ENCODE measurements at places on chromosomes 2 and 18. TPM values are rescaled to one million over a fixed set of nuclear protein-coding genes. Genes with fewer than 3 reads are reported as not detected.

- H3K27ac ChIP-seq: no peak overlapping the region
- H3K4me1 ChIP-seq: no peaks in the 10 kb centered on the region
- DNase-seq: no peak
- H3K4me3 ChIP-seq: no peak overlapping the region
- no peaks in the 10 kb centered on the region for H3K36me3 ChIP-seq
These were observed 132.0 kb downstream of the IKZF2 start for GRCh38 chr2:213019368-213019767.

GRCh38 chr18:21242141-21242779 lies at the start of gene GREB1L:
TSS of gene GREB1L (plus strand) at chr18:21242232. CDS start at chr18:21383519, 141,287 bp downstream.
- 0 out of 2 replicates have a peak, but pooled peaks cover 7% of the 10 kb centered on the region for H3K4me1 ChIP-seq
- H3K27ac ChIP-seq: no peak within 1 kb of the TSS
- no peaks in the 10 kb centered on the region for H3K27me3 ChIP-seq
- peak; percentile 73 for DNase-seq
- H3K36me3 ChIP-seq: no peaks in the 10 kb centered on the region
- peak within 1 kb of the TSS; percentile 62 for H3K4me3 ChIP-seq

- H3K36me3 ChIP-seq: peaks cover 18% of the 10 kb centered on the region
- DNase-seq: no peak
- peaks cover 10% of the 10 kb centered on the region for H3K4me1 ChIP-seq
- no peak overlapping the region for H3K27ac ChIP-seq
- H3K27me3 ChIP-seq: no peaks in the 10 kb centered on the region
These were observed 116.2 kb downstream of the RAB3GAP1 start for GRCh38 chr2:135168204-135168856.

- H3K4me3 ChIP-seq: no peak overlapping the region
- H3K36me3 ChIP-seq: peaks cover 13% of the 10 kb centered on the region
- no peak for DNase-seq
- no peaks in the 10 kb centered on the region for H3K27me3 ChIP-seq
These were observed 16.6 kb downstream of the THAP4 start for GRCh38 chr2:241620419-241620769.

- no peak for DNase-seq
- H3K27ac ChIP-seq: no peak overlapping the region
- H3K4me1 ChIP-seq: no peaks in the 10 kb centered on the region
- H3K27me3 ChIP-seq: no peaks in the 10 kb centered on the region
- H3K4me3 ChIP-seq: no peak overlapping the region
These were observed 60.1 kb downstream of the CWC22 start for GRCh38 chr2:179946810-179947615.

DNA sequence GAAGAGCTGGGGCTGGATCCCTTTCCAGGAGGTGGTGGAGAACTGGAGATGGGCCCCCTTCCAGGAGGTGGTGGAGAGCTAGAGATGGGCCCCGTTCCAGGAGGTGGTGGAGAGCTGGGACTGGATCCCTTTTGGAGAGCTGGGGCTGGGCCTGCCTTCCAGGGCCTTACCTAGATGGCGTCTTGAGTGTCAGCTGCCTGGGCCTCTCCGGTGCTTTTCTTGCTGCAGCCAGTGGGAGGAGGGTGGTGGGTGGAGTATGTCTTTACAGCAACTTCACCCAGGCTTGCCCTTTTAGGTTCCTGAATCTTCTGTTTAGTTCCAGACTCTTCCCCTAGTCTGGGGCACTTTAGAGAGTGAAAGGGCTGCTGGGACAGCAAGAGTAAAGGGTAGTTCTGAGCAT lies 19.1 kb upstream of the TXNDC2 start:
- H3K36me3 ChIP-seq: no peaks in the 10 kb centered on the region
- H3K4me3 ChIP-seq: no peak overlapping the region
- no peaks in the 10 kb centered on the region for H3K27me3 ChIP-seq
- peaks cover 50% of the 10 kb centered on the region for H3K4me1 ChIP-seq
- H3K27ac ChIP-seq: peak overlapping the region; percentile 93

DNA sequence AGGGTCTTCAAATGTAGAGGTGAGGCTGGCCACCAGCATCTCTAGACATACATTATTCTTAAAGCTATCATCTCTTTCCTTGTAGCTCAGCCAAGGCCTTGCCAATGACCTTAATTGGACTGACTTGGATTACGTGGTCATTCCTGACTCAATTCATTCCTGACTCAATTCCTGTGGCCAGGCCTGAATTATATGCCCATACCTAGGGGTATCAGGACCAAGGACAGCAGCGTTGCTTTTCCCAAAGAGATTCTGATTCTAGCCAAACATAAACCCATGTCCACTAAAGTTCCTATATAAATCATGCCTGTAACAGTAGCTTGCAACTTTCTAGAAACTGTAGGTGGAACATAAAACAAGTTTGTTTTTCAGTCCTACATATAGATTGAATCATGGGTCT lies 231.7 kb downstream of the ARL6IP6 start:
- no peaks in the 10 kb centered on the region for H3K4me1 ChIP-seq
- H3K27me3 ChIP-seq: no peaks in the 10 kb centered on the region
- no peak for DNase-seq
- no peaks in the 10 kb centered on the region for H3K36me3 ChIP-seq

GRCh38 chr2:33086400-33087015 lies 139.8 kb downstream of the LTBP1 start:
- DNase-seq: no peak
- no peaks in the 10 kb centered on the region for H3K27me3 ChIP-seq
- no peaks in the 10 kb centered on the region for H3K4me1 ChIP-seq
- no peak overlapping the region for H3K4me3 ChIP-seq
- no peak overlapping the region for H3K27ac ChIP-seq
- H3K36me3 ChIP-seq: no peaks in the 10 kb centered on the region

DNA sequence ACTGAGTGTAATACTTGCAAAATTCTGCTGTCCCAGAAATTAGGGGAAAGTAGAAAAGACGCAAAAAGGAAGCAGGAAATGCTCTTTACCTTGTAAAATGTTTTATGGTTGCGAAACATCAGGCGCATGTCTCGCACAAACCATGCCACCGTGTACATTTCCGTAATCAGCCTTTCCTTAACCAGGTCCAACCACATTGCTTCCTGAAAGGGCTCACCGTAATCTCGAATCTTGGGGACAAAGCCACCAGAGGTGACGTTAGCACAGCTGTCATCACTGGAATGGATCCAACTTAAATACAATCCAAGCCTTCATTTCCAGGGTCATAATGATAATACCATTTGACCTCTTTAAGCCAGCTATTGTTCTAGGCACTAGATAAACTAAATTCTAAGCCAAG lies 49.3 kb downstream of the SP110 start:
- peak overlapping the region; percentile 14 for H3K4me3 ChIP-seq
- no peaks in the 10 kb centered on the region for H3K27me3 ChIP-seq
- peak; percentile 17 for DNase-seq
- H3K36me3 ChIP-seq: no peaks in the 10 kb centered on the region

GRCh38 chr2:38598991-38599295 lies 3.8 kb downstream of the HNRNPLL start:
- no peaks in the 10 kb centered on the region for H3K36me3 ChIP-seq
- no peaks in the 10 kb centered on the region for H3K27me3 ChIP-seq
- peaks cover 33% of the 10 kb centered on the region for H3K4me1 ChIP-seq
- H3K27ac ChIP-seq: no peak overlapping the region

DNA sequence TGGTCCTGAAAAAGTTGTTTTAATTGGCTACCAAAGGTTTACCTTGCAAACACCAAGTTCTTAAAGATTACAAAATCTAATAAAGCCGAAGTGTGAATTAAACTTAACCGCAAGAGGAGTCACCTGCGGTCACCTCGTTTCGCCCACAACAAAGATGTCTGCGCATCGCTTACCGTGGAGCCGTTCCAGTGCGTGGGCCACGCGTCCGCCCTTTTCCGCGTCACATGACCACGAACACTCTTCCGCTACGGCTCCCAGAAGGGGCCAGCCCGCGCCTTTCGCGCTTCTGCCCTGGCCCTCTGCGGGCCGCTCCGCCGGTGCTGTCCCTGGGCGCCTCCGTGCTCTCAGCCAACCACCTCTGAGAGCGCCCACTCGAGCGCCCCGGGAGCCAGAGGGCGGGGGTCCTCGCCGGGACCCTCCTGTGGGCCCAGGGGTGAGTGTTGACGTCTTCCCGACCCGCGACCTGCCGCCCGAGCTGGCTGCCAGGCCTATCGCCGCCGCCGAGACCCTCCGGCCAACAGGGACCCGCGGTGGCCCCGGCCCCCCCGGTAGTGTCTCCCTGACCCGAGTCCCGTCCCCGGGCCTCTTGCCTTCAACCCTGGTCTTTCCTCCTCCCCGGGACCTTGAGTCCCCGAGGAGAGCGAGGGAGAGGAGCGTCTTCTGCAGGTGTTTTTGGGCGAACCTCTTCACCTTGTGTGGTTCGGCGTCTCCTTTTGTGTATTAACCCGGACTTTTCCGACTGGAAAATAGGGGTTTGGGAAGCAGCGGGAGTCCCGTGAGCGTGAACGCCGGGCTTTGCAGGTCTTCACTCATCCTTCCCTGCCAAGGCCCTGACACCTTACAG lies at the start of gene MFF:
Gene MFF, plus strand, starts transcription at position 257 of the 844 bp plus-strand sequence. CDS start 5,415 bp downstream, outside the sequence.
- peak; percentile 80 for DNase-seq
- H3K36me3 ChIP-seq: peaks cover 12% of the 10 kb centered on the region

DNA sequence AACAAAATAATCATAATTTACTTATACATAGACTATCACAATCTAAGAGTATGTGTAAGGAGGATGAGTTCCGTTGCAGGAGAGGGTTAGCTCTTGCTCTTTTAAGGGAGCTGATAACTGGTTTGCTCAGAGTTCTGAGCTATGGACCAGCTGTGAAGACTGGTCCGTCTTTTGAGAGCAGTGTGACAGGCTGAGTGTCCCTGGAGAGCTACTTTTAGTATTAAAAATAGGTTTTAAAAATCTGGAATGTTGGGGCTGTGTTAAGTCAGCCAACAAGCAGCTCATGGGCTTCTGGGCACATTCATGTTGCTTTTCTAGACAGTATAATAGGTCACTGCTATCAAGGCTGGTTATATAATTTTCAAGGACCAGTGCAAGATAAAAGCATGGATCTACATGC lies 41.5 kb upstream of the TMEM131 start:
- no peak overlapping the region for H3K4me3 ChIP-seq
- H3K27ac ChIP-seq: no peak overlapping the region
- H3K4me1 ChIP-seq: no peaks in the 10 kb centered on the region
- H3K36me3 ChIP-seq: no peaks in the 10 kb centered on the region
- DNase-seq: no peak
- no peaks in the 10 kb centered on the region for H3K27me3 ChIP-seq

DNA sequence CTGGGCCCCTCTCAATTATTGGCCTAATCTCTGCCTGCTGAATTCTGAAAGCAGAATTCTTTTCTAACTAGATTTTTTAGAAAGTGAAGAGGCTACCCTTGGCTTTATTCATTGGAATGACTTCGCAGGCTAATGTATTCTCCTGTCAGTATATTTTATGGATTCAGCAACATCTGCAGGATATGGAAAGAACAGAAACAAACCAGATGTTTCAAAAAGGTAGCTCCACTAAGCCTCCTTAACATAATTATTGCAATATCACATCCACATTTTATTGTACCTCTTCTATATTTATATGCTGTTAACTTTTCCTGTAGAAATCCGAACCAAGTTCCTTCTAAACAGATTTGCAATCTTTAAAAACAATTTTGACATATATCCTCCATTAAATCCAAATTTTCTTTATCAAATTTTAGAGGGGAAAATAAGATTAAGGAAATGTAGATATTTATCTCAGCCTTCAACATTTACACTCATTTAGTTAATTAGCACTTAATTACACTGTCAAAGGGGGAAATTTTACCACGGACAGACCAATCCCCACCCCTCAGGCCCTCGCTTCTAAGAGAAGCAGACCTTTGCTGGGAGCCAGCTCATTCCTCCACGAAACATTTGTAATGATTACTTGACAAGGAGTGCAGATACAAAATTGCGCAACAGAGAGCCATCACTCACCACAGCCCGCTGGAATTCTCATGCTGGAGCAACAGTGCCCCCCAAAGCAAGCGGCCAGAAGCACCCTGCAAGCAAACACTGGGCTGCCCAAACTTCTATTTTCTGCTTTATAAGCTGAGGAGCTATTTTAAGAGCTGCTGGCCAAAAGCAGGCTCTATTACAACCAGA lies 253.4 kb downstream of the ETAA1 start:
- no peaks in the 10 kb centered on the region for H3K27me3 ChIP-seq
- H3K4me1 ChIP-seq: no peaks in the 10 kb centered on the region

DNA sequence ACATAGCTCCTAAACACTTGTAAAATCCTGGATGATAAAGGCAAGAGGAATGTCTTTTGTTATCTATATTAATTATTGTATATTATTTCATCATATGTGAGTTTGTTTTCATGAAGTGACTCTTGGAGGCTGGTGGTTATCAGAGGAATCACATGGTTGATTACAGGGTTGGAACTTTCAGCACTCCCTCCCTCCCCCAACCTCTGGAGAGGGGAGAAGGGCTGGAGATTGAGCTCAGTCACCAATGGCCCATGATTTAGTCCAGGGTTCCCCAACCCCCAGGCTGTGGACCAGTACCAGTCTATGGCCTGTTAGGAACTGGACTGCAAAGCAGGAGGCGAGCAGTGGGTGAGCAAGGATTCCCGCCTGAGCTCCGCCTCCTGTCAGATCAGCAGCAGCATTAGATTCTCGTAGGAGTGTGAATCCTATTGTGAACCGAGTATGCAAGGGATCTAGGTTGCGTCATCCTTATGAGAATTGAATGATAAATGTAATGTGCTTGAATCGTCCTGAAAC lies 37.7 kb downstream of the FBXO48 start:
- no peaks in the 10 kb centered on the region for H3K4me1 ChIP-seq
- no peak overlapping the region for H3K27ac ChIP-seq
- H3K4me3 ChIP-seq: no peak overlapping the region

DNA sequence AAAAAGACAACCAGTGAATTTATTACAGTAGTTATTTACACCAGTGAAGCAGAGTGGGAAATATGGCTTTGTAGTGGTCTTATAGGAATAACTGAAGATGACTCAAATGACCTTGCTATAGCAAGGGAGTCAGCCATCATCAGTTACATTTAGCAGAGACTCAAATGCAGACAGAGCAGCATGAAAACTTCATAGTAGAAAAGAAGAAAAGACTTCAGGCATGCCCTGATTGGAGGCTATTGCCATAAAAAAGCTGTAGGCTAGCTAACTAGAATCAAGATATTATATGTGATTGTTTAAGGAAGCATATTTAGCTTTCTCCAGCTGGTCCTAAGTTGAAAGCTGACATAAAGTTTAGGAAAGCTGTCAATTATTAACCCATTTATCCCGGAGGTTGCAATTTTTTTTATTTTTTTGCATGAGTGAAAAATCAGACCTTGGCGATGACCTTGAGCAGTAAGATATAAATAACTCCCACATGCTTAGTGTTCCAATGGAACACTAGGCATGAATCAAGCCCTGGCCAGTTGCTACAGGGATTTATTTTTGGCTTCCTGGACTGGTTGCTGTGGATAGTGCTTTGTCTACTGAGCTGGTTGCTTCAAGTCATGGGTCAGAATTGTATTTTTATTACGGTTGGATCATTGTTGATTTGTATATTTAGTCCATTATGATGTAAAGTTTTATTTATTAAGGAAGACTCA lies 675.6 kb upstream of the VRK2 start:
- H3K4me1 ChIP-seq: no peaks in the 10 kb centered on the region
- no peaks in the 10 kb centered on the region for H3K36me3 ChIP-seq
- H3K4me3 ChIP-seq: no peak overlapping the region
- no peak overlapping the region for H3K27ac ChIP-seq

Gene TANC1
- total RNA-seq: 21.2 TPM

Gene HOXD8
- 0.39 TPM for total RNA-seq

Gene PDCD1
- total RNA-seq: not detected

Gene ASIC4
- total RNA-seq: 0.30 TPM

Gene WNT10A
- 1.2 TPM for total RNA-seq

Gene HDAC4
- total RNA-seq: 61.5 TPM

Gene SH3RF3
- 6.1 TPM for total RNA-seq

Gene MAB21L4
- 68.8 TPM for total RNA-seq

Gene TUBA3E
- total RNA-seq: not detected

Measured in PC-9 (cell line).